ENCODE measurements at places on chromosomes 4 and X. TPM values are rescaled to one million over a fixed set of nuclear protein-coding genes. Genes with fewer than 3 reads are reported as not detected.

GRCh38 chr4:40846532-40846931, 96.8 kb downstream of the NSUN7 start:
- no peak for DNase-seq

DNA sequence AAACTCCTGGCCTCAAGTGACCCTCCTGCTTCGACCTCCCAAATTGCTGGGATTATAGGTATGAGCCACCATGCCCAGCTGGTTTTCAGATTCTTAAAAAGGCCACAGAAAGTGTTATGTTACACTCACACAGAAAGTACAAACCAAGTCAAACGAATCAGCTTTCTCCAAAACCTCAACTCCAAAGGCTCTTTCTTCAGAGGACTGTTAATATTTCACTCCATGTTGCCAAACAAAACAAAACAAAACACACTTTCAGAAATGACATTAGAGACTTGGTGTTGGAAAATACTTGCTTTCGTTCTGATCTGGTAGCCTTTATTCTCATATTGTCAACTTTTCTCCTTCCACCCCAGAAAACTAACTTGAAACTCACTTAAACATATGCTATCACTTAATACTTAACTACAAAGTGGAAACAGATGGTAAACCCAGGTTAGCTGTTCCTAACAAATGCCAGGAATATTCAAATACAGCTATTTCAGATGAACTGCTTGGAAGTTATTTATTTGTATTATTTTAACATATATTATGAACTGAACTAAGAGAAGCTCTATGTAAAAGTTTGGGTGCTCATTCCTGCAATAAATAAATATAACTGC, 34.7 kb downstream of the RLIM start:
- DNase-seq: no peak

Gene MAGEA3
- total RNA-seq: not detected

GRCh38 chr4:124803641-124804040, 91.1 kb upstream of the ANKRD50 start:
- DNase-seq: no peak

- no peak for DNase-seq
Measured at GRCh38 chr4:138192113-138192512, 50.0 kb downstream of the SLC7A11 start.

DNA sequence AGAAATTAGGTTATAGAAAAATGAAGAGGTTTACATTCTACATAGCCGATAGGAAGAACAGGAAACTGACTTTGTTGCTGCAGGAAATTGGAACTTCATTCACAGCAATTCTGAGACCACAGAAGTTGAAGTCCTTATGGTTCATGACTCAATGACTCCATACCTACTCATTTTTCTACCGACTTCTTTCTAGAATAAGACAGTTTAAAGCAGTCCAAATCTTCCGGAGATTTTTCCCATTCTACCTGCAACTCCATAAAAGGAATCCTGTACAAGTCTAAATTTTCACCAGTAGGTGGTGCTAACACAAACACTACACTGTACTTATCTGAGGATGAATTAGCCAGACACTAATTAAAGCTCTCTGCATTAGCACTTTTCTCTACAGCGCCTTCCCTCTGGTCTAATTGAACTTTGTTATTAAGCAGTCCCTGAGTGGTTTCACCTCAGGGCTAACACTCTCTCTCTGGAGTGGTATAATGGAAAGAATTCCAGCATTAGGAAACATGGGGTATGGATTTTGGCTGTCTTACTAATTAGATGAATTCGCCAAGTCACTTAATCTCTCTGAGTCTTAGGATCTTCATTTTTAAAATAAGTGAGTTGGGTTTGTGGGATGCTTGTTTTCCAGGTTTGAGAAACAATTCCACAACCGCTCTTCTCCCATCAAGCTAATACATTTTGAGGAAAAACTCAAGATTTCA, 167.9 kb downstream of the SMIM20 start:
- DNase-seq: no peak

DNA sequence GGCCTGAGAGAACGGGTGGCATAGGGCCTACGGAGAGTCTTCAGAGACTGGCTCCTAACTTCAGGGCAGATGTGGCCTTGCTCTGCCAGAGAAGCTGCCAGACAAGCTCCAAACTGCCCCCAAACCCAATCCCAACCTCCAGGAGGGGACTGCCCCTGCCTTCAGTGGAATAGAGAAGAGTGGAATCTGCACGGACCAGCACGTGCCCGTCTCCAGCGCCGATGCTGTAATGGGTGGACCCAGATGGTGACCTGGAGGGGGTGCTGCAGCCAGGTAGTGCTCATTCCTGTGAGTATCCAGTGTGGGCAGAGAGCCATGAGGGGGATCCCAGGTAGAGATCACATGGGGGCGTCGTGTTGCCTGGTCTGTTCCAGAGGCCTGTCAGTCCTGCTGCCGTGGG, 73.2 kb upstream of the NKX1-1 start:
- DNase-seq: peak; percentile 5

DNA sequence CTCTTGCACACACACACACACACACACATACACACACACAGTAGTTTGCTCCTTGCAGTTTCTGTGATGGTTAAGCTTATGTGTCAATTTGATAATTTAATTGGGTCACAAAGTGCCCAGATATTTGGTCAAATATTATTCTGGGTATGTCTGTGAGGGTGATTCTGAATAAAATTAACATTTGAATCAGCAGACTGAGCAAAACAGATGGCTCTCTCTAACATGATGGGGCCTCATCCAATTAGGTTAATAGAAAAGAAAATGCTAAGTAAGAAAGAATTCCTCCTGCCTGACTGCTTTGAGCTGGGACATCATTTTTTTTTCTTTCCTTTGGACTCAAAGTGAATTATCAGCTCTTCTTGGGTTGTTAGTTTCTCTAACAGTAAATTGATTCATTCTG, 191.2 kb upstream of the INTU start:
- no peak for DNase-seq

Gene PRDM5
- total RNA-seq: 16.0 TPM

Gene F8A3
- 13.8 TPM for total RNA-seq

DNA sequence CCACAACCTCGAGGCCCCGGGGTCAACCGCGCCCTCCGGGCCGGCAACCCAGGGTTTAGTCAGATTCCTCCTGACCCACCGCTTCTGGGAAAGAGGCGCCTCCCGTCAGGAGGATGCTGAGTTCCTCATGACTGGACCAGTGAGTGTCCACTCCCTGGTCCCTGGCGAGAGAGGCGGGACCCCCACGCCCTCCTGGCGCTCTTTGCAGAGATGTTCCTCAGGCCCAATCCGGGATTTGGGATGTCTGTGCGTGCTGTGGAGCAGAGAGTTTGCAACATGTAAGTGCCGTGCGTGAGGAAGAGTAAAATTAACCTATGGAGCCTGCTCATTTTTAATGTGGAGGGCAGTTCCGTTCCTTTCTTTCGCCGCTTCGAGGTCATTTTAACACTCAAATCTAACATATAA, 824 bp upstream of the UGDH start:
- DNase-seq: no peak

DNA sequence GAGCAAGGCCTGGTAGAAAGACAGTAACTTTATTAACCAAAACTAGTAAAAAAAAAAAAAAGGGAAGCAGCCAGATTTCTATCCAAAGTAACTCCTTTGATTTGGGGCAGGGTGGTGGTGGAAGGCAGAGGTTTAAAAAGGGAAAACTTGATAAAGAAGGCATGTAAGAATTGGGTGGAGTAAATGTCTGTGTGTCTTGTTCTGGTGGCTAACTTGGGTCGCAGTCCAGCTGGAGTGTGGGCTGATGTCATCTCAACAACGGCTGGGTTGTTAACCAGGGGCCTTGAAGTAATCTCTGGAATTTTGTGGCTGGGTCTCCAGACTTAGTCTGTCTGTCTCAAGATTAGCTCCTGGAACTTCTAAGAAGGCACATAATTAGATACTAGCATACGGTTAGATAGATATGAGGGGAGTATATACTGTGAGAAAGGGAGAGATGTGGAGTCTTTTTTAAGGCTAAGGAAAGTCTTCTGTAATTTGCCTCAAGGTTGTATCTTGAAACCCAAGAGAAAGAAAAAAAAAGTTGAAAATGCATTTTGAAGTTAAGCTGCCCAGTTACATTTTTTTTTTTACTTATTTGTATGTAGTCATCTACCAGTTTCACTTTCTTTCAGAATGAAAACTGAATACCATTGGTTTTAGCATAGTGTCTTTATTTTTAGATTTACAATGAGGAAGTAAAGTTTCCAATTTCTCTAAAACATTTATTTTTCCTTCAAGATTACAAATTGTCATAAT, 48.3 kb downstream of the MTHFD2L start:
- DNase-seq: no peak

DNA sequence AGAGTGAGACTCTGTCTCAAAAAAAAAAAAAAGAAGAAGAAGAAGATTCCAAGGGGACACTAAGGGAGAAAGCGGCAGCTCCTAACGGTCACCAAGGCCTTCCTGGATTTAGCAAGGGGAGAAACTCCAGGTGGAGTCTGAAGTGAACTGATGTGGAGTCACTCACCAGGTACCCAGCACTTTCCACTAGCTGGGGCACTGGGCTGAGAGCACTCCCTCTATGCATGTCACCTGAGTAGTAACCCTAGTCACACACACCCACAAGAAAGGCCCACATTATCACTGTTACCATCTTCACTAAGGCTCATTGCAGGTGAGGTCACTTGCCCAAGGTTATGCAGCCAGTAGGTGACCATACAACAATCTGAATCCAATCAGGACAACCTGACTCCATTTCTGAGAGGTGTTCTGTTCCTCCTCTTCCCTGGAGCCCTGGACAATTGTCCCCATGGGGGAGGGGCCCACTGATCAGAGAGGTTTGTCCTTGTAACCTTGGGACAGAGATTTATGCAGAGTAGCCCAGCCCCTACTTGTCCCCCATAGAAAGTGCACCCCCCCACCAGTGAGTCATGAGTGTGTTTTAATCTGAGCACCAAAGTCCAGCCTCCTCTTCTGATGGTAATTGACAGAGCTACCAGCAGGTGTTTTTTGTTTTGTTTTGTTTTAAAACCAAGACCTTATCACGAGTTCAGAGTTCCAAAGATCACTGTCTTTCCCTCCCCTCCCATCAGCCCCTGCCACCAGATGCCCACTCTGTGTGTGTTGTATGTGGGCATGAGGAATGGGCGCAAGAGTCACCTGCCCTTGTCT, 5.9 kb upstream of the SASH3 start:
- no peak for DNase-seq

- no peak for DNase-seq
Measured at GRCh38 chr4:107757864-107758476, 37.9 kb upstream of the PAPSS1 start.

Gene SUPT20HL1
- not detected for total RNA-seq

Gene CSN1S1
- total RNA-seq: not detected

- DNase-seq: no peak
Measured at GRCh38 chrX:96715481-96715880, 30.8 kb downstream of the DIAPH2 start.

Gene GPRIN3
- total RNA-seq: 8.3 TPM

DNA sequence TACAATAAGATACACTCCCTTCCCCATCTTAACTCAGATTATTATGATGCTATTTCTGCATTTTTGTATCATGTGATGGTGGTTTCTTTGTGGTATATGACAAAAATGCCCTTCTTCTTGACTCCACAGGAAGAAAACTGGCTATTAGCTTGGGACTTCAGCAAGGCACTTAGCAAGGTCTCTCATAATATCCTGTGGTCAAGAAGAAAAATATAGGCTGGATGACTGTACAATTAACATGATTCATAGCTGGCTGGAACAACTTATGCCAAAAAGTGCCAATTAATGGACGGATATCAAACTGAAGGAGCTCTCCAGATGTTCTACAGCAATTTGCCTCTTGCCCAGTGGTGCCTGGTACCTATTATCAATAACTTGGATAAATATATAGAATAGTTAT, 2.3 kb upstream of the MID1IP1 start:
- DNase-seq: no peak

Gene DMD
- 72.3 TPM for total RNA-seq

- DNase-seq: no peak
Measured at GRCh38 chr4:87622303-87622702, 14.0 kb downstream of the DSPP start.

DNA sequence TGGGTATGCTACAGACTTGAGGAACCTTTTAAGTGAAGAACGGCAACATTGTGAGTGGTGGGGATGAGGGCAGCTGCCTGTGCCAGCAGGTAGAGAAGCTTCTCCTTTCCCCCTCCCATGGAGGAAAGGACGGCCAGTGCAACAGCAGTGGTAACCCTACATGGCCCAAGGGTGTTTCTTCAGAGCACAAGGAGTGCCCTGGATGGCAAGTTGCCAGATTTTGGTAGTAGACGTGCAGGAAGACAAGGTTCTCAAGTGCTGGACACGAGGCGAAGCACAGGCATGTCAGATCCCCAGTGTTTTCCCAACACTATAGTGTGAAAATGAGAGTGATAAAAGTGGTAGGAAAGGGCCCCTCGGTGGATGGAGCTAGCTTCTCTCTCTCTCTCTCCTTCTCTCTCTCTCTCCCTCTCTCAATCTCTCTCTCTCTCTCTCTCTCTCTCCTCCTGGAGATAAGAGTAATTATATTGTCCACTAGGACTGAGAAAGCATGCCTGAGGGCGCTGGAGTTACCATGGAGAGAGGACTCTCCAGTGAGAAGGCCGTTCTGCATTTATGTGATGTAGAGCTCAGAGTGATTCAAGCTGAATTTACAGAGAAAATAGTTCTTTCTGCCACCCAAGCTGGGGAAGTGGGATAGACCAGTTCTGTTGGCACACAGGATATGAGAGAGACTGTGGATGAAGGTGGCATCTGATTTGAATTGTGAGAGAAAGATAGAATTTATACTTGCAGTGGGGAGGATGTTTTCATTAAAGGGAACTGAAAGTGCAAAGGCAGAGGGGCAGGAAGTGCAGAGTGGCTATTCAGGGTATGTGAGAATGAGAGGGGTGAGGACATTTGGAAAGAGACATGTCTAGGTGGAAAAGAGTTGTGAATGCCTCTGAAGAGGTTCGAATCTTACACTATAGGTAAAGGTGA, 25.7 kb upstream of the TRPC3 start:
- no peak for DNase-seq

Gene RBM10
- 40.8 TPM for total RNA-seq

DNA sequence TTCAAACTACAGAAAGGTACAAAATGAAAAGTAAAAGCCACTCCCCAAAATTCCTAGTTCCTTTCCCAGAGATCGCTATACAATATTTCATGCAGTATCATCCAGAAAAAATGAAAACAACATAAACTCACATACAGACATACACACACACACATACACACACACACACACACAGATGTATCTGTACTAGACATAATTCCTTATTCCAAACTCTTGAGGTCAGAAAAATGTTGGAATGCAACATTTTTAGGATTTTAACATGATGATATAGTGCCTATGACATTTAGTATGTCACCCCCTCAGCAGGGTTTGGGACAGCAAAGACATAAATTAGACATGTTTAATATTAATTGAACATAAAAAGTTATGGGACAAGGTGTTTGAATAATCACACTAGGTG, 73.4 kb upstream of the LHFPL1 start:
- DNase-seq: no peak

Gene BEX2
- 114 TPM for total RNA-seq

DNA sequence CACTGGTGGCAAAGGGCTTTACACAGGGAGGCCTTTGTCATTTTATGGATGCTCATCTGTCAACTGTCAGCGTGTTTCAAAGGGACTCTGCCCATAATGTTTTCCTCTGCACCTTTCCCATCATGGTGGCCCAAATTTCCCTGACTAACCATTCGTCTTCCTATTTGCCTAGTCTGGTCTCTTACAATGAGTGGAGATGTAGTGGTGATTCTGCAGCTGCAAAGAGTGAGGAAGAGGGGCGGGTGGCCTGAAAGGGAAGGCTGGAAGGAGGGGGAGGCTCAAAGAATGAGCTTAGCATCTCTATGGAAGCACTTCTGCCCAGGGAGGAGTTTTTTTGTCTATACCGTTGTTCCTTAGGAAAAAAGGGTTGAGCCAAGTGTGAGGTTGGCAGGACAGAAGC, 447.5 kb downstream of the NKX6-1 start:
- DNase-seq: no peak
